Left renal pelvis (tissue), 4 donors: ENCODE measurements at places on chromosomes 3 and 15. TPM values are rescaled to one million over a fixed set of nuclear protein-coding genes. Genes with fewer than 3 reads are reported as not detected.

The TM4SF18 gene
- 27.0 TPM for polyA plus RNA-seq

The TNNC1 gene
- polyA plus RNA-seq, result 7.4 TPM

The GPR62 gene
- polyA plus RNA-seq, result 0.49 TPM

The CD200 gene
- polyA plus RNA-seq, result 40.6 TPM

The ZNF717 gene
- 18.9 TPM for polyA plus RNA-seq

The POLQ gene
- polyA plus RNA-seq, result 5.0 TPM

The ZBED2 gene
- 0.36 TPM for polyA plus RNA-seq

The CCDC54 gene
- not detected for polyA plus RNA-seq

The MINAR1 gene
- 1.7 TPM for polyA plus RNA-seq

The C3orf33 gene
- polyA plus RNA-seq, result 10.9 TPM

The COL6A5 gene
- 0.97 TPM for polyA plus RNA-seq

The WDR82 gene
- polyA plus RNA-seq, result 100.0 TPM

The SEMA6D gene
- 43.9 TPM for polyA plus RNA-seq

The XCR1 gene
- polyA plus RNA-seq, result 0.23 TPM

The GOLGA6L2 gene
- not detected for polyA plus RNA-seq

The RTP3 gene
- polyA plus RNA-seq, result not detected

The ECE2 gene
- polyA plus RNA-seq, result not detected

The ARMC8 gene
- 47.6 TPM for polyA plus RNA-seq

The CELSR3 gene
- 0.67 TPM for polyA plus RNA-seq

The BCL2A1 gene
- polyA plus RNA-seq, result 0.23 TPM

The SNTN gene
- polyA plus RNA-seq, result not detected

The CTXN2 gene
- polyA plus RNA-seq, result not detected

The RUVBL1 gene
- polyA plus RNA-seq, result 69.2 TPM

The SLC9A9 gene
- polyA plus RNA-seq, result 6.7 TPM

The ADGRG7 gene
- polyA plus RNA-seq, result not detected

The ANKRD34C gene
- 0.04 TPM for polyA plus RNA-seq

The TMEM212 gene
- 0.09 TPM for polyA plus RNA-seq

The STX19 gene
- 0.33 TPM for polyA plus RNA-seq

The GLDN gene
- 0.32 TPM for polyA plus RNA-seq

The PPP1R14D gene
- polyA plus RNA-seq, result 0.52 TPM

The TRPC1 gene
- 13.3 TPM for polyA plus RNA-seq

The TP63 gene
- 0.60 TPM for polyA plus RNA-seq

The ALG1L2 gene
- 1.2 TPM for polyA plus RNA-seq

The GOLGA8Q gene
- polyA plus RNA-seq, result 3.0 TPM

The SH2D7 gene
- polyA plus RNA-seq, result 0.42 TPM

The RYK gene
- polyA plus RNA-seq, result 106 TPM
